ENCODE measurements at places on chromosomes 11 and 22.

GRCh38 chr11:96256215-96257011 is 86.6 kb downstream of the MAML2 start:
- no peak for DNase-seq

- DNase-seq: no peak
Measured at GRCh38 chr11:94563176-94563847, 3.9 kb upstream of the PIWIL4 start.

- DNase-seq: no peak
Measured at GRCh38 chr22:22521631-22522030, 1.6 kb upstream of the ZNF280A start.

- DNase-seq: peak; percentile 90
Measured at GRCh38 chr11:62555464-62556107, 9.0 kb upstream of the AHNAK start.

DNA sequence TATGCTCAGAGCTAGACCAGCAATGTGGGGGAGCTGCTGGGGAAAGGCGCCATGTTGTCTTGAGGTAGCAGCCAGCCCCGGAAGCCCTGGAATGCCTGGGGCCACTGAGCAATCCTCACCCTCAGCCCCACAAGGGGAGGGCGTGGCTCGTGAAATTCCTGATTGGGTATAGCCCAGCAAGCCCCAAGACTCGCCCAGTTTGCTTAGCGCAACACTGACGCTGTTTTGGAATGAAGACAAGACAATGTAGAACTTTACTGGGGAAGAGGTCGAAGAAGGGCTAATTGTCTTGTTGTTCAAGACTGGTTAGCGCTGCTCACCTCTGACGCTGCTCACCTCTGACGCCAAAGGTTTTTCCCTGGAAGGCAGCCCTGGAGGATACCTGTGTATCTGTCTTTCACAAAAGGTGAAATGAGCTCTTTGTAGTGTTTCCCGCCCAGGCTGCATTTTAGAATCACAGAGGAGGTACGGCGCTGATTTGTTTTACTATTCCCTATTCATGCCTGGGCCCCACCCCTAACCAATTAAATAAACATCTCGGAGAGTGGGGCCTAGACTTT is 47.6 kb downstream of the ST3GAL4 start:
- DNase-seq: no peak

- no peak for DNase-seq
Measured at GRCh38 chr11:123694551-123694950, 40.1 kb upstream of the SCN3B start.

GRCh38 chr22:17412232-17412631 is 43.0 kb downstream of the CECR2 start:
- no peak for DNase-seq

DNA sequence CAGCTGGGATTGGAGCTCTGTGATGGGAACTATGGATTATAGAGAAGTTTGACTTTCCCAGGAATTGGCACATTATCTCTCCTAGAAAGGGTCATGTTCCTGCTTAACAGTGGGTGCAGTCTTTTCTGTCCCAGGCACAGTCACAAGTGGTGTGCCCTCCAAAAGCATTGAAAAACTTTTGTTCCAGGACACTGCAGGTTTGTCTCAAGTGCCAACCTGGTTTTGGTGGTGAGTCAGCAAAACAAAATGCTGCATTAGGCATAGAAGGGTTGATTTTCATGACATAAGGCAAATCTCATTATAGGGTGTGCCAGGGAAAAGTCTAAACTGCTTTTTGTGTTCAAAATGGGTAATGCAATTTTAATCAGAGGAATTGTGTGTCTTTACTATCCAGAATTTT is 4.9 kb downstream of the HTATIP2 start:
- DNase-seq: no peak

DNA sequence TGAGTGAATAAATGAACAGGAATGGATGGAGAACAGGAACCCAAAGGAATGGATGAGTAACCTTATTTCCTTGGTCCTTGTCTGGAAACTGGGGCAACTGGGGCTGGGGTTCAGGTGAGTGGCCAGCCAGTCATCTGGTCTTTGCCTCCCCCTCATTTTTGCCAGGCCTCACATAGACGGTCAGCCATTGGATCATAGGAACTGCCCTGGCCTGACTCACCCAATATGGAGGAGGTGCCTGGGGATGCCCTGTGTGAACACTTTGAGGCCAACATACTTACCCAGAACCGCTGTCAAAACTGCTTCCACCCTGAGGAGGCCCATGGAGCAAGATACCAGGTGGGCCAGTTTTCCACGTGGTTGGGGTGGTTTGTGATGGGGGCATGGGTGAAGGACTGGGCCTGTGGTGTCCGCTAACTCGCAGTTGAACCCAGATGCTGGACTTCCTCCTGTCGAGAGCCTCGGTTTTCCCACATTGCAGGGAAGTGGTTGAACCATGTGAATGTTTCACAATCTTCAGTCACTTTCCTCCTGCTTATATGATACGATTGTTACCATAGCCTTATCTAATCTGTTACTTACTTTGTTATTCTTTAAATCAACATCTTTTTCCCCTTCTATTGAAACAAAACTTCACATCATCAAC is 4.4 kb downstream of the TRIOBP start:
- peak; percentile 88 for DNase-seq

- DNase-seq: peak; percentile 68
Measured at GRCh38 chr11:118703563-118704106, 24.2 kb upstream of the TREH start.

GRCh38 chr11:32136657-32137056 is 45.8 kb downstream of the RCN1 start:
- DNase-seq: no peak
